NCI-H2081 treated with DMSO at 0.1 percent for 48 hours (cell line): ENCODE measurements at places on chromosomes 2 and 18.

- DNase-seq, result no peak
These were observed 84.6 kb upstream of the TFPI start for GRCh38 chr2:187638840-187639239.

DNA sequence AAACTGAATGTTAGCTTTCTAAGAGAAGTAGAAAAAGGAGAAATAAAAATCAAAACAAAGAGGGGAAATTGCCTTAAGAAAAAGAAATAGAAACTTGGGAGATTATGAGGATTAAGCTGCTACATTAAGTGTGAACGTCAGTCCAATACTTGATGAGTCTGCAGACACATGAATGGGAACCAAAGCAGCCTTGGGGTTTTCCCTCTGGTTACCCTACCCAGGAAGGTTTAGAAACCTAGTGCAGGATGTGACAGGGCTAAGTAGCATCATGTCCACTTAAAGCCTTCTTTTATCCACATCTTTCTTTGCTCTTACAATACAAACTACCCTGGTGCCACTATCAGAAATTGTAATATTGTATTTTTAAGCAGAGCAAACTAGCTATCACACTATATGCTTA is 22.3 kb downstream of the SLC35F5 start:
- no peak for DNase-seq

DNA sequence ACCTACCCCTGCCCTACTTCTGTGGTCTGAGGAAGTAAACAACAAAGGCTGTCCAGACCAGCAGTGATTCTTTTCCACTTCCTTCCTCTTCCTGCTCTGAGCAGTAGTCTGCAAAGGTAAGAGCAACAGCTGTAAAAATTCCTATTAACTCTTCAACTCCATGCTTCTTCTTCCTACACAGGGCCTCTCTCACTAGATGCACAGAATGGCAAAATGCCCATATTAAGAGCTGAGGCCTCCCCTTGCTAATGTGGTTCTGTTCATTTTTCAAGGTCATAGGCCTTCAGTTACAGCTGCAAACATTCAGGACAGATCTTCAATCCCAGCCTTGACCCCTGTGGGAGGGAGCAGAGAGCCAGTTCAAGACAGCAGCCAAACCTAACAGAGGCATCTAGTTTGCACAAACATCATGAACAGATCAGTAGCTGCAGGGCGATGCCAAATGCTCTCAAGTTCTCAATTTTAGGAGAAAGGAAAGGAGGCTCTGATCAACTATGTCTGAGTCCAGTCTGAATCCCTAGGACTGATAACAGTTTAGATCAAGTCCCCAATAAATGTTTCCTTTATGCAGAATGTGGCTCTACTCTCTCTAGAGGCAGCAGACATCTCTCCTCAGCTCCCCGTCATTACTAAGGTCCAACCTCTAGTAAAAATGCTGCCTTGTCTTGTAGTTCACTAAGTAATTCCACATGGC is 20.9 kb downstream of the SLC40A1 start:
- no peak for DNase-seq

DNA sequence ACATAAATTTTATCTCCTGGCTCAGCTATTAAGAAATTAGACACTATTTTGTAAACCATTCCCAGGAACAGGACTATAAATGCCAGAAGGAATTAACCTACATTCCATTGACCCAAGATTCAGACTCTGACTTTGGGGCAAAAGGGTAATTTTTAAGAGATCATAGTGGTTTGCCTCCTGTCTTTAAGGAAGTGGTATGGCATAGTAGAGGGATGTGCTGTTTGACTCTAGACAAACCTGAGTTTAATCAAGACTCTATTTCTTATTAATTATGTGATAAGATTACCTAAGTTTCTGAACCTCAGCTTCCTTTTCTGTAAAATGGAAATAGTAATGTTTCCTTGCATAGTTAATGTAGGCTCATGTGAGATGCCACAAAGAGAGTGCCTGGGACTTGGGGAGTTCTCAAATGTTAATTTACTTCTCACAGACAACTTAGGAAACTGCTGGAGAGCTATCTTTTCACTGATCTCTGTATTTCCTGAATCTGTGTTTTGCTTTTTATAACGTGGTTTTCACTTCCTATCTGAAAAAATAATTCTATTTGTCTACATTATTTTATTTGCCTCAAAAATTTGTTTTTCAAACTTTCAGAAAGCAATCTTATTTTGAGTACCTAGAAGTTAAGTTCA is 11.9 kb upstream of the SLC40A1 start:
- DNase-seq, result no peak

- DNase-seq, result no peak
These were observed 28.6 kb downstream of the FEZ2 start for GRCh38 chr2:36569267-36569856.

DNA sequence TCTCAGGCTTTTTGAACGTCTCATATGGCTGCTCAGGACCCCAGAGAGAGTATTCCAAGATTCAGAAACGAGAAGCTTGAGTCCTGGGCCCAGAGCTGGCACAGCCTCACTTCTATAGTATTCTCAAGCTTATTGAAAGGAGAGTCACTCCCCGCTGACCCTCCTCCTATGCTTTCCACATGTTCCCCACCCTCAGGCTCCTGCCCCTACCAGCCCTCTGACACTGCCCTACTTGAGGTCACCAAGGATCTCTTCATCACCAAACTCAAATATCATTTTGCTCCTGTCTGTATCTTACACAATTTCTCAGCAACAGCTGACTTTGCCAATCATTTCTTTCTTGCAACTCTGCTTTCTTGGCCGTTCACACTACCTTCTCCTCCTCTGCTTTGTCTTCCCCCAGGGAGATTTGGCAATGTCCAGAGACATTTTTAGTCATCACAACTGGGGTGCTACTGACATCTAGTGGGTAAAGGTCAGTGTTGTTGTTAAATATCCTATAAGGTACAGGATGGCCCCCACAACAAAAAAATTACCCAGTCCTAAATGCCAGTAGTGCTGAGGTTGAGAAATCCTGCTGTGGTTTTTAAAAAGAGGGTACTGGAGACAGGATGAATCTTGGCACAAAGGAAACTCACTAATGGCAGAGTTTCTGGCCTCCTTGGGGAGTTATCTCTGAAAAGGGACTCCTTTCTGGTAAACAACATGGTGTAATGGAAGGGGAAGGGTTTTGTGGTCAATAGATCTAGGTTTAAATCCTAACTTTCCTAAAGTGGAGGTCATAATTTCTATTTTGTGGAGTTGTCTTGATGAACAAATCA is 26.9 kb upstream of the INSIG2 start:
- DNase-seq, result peak; percentile 11

DNA sequence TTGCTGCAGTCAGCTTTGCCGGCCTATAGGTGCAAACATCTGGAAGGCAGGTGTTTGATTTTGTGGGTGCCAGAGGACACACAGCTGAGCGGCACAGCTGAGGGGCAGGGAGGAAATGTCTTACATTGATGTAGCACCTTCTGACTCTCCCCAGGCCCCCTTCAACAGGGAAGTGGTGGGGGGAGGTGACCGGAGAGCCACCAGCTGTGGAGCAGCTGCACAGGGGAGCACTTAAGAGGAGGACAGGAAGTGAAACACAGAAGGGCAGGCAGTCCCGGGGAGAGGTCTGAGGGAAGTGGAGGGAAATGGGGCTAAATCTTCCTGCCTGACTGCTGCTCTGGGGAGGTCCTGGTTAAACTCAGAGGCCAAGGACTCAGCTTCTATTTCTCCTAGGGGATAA is 409.1 kb downstream of the TNS1 start:
- no peak for DNase-seq

DNA sequence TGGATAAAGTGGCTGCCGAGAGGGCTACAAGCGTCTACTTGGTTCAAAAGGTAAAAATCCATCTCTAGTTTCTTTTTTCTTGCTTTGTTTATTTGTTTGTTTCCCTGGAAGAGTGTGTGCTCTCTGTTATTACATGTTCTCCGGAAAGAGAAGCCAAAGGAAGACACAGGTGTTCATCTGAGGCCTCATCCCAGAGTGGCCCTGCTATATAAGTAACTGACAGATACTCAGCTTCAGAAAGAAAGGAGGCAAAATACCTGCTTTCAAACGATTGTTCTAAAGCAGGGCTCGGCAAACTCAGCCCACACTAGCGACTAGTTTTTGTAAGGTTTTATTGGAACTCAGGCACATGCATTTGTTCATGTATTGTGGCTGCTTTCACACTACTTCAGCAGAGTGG is 140.0 kb upstream of the ALPP start:
- DNase-seq, result no peak

- DNase-seq, result no peak
These were observed 219.6 kb downstream of the ETAA1 start for GRCh38 chr2:67616749-67617148.

DNA sequence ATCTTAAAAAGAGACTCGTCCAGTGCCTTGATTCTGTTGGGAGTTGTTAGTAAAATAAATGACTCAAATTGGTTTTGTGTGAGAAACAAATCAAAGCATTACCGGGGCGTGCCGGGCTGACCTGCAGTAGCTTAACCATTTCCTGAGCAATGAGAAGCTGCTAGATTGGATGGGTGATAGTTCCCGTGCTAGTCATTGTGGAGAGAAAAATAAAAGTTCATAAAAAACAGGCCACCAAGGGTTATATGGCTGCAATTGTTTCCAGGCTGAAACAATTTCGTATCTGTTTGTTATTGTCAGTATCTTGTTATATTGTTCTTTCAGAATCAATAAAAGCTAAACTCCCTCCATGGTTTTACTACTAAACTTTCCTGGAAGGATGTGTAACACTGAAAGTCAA is 314.4 kb downstream of the MTX2 start:
- no peak for DNase-seq

GRCh38 chr2:28366496-28367282 is 26.0 kb upstream of the FOSL2 start:
- no peak for DNase-seq

GRCh38 chr2:10084223-10084865 is 4.1 kb upstream of the CYS1 start:
- DNase-seq, result no peak

- no peak for DNase-seq
These were observed 115.4 kb upstream of the ZNF521 start for GRCh38 chr18:25467226-25467987.

DNA sequence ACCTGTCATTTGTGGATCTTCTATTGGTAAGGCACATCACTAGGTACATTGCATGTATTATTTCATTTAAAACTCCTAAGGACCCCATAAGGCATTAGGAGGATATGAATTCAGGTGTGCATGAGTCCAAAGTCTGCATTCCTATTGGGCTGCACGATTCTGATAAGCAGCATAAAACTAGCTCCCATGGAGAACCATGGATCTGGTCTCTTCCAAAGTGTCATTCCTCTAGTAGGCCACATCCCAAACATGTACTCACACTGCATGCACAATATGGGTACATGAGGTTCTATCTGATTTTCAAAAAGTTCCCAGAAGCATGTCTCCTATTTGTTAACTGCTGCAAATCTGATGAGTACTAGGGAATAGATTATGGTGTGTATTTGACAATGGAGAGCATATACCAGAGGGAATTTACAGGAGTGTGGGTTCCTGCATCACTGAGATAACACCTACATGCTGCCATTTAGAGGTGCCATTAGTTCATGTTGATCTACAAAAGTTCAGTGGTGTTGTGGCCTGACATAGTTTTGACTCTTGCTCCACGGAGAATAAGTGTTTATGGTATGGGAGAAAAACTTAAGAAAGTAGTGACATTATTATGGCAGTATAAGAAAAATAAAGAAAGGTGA is 11.3 kb downstream of the CYTIP start:
- DNase-seq, result no peak

DNA sequence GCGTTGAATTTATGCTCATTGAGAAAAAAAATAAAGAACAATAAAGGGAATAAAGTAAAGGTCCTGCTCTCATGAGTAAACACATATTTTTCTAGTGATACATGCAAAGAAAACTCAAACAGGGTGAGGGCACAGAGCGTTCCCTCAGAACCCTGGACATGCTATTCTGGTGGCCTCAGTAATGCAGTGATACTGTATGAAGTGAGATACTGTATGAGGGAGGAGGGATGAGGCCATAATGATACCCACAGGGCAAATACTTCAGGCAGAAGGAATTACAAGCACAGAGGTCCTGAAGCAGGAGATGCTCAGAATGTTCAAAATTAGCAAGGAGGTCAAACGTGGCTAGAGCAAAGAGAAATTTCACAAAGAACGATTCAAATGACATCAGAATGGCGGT is 28.4 kb upstream of the RNU4ATAC start:
- DNase-seq, result no peak

DNA sequence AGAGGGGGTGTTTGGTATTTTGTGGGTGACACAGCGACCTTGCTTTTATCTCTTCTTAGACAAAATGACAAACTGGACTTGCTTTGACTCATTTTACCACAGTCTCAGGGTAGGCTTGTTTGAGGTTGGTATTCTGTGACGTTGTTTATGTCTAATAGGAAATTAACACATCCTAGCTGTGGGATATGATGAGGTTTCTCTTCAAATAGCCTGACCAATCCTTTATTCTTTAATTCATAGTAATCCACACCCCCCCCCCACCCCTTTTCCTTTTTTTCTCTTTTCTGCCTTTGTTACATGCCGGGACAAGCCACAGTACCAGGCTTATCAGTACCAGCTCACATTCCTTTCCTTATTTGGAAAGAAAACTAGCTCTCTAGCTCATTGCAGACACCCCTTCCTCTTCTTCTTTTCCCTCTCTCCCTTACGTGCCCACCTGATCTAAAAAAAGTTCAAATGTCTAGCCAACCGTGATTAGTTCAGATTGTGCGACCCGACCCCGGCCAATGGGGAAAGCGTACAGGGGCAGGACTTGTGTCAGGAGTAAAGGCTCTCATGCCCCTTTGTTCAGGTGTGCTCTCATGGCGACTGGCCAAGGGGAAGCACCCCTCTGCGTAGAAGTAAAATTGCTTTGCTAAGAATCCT is 52.2 kb upstream of the PTPRM start:
- DNase-seq, result no peak

DNA sequence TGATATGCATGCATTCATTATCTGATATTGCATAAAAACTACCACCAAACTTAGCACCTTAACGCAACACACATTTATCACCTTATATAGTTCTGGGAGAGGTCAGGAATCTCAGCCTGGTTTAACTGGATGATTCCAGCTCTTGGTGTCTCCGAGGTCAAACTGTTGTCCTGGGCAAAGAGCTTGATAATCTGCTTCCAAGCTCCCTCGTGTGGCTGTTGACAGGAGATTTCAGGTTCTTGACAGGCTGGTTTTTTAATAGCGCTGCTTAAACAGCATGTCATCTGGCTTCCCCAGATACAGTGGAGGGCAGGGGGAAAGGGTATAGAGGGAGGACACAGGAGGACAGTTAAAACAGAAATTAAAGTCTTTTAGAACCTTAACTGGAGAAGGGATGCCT is 785.0 kb downstream of the CNTNAP5 start:
- DNase-seq, result no peak

GRCh38 chr18:9643549-9643948 is 29.2 kb upstream of the PPP4R1 start:
- no peak for DNase-seq

DNA sequence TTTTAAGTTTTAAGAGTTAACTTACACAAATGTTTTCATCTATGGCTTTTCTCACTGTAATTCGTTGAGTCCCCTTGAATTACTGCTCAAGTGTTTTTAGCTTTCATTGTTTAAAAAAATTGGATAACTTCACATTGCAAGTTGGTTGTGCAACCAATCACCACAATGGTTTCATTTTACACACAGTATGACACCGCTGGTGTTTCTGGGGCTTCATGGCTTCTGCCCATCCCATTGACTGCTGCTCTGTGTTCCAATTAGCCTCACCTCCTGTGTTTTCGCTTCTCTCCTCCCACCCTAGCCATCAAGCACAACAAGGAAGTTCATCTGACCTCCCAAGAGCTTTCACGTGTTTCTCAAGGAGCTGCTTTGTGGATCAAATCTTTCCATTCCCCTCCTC is 199.1 kb upstream of the CHAC2 start:
- DNase-seq, result no peak

- no peak for DNase-seq
These were observed 89.0 kb downstream of the EIPR1 start for GRCh38 chr2:3288470-3289170.

GRCh38 chr18:50651334-50651733 is 91.4 kb downstream of the MAPK4 start:
- DNase-seq, result no peak
